ENCODE measurements at places on chromosomes 12 and 14.

DNA sequence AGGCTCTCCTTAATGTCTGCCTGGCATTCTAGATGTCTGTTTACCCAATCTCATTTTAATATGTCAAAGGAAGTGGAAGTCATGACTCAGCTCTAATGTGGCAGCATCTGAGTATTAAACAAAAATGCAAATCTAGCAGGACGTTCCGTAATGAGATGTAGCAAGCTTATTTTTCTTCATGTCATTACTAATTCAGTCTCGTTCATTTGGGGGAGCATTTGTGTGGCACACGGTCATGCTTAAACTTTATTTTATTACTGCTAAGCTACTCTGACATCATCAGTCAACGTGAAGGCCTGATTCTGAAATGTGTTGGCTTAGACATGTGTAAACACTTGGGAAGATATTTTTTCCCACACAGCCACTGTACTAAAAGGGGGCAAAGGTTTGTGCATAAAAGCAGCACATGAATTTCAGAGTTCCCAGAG lies 326.7 kb upstream of the TMPO start:
- no peak for DNase-seq

GRCh38 chr12:112813836-112814235 lies 22.3 kb downstream of the RPH3A start:
- DNase-seq = no peak

GRCh38 chr14:105069871-105070759 lies 4.9 kb upstream of the GPR132 start:
- no peak for DNase-seq

DNA sequence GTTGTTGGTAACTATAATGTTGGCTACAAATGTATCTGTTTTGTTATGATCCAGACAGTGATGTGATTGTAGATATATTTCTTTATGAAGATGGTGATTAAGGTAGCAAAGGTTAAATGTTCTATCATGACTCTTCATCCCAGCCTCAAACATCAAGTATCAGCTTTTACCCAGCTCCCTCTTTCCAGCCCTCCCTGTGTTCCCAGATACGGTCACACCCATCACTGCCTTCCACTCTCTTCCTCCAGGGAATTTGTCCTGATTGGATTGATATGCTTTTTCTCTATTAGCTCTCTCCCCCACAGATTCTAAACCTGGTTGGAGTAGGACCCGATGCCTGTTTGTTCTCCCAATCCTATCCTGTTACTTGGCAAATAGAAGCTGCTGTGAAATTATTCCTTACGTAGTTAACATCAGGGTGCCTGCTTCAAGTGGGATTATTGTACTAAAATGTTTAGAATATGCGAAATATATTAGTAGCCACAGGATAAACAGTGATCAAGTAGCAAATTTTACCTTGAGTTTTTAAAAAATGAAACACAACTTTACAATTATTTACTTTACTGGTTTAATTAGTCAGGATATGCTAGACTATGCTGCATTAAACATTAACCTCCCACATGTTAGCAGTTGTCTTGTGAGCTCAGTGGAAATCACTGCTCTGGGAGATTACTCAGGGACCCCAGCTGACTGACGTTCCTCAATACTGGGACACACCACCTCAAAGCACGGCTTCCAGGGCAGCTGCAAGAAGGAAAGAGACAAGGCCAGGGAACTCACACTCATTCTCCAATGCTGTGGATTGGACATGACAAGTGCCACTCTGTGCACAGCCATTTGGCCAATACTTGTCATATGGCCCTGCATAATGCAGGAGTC lies 165.3 kb downstream of the ALX1 start:
- no peak for DNase-seq

GRCh38 chr12:67788118-67788517 lies 139.6 kb downstream of the DYRK2 start:
- no peak for DNase-seq

DNA sequence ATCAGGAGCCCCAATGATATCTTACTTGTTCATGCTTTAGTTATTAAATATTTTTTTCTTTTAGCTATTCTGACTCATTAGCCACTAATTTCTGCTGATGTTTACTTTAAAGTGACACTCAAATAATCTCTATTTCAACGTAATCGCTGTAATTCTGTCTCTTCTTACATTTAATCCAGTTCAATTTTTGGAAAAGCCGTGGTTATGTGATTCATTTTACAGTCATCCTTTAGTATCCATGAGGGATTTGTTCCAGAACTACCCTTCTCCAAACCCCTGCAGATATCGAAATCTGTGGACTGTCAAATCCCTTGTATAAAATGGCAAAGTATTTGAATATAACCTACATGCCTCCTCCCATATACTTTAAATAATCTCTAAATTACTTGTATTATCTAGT lies 1103.4 kb downstream of the LRFN5 start:
- no peak for DNase-seq

GRCh38 chr14:104706733-104707607 lies 17.1 kb upstream of the ADSS1 start:
- no peak for DNase-seq

DNA sequence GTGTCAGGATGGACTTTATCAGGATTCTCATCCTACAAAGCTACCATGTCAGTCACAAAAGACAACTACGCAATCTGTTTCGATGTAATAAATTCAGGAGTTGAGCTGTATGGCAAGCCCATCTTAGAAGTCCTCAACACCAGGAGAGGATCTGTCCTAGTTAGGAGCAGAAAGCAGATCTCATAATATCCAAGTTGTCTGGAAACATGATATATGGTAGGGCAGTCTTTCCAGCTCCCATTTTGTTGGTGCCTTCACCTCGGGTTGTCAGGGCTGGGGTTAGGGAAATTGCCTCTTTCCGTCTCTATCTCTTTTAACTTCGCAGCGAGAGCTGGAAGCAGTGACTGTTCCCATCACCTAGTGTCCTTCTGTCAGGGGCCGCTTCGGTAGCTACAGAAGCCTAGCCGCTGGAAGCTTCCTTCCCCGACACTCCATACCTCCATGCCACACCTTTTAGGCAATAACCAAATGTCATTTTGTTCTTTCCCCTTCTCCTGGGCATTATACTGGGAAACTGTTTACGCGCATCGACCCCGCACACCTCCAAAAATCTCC lies 1.4 kb downstream of the NIN start:
- DNase-seq = no peak

DNA sequence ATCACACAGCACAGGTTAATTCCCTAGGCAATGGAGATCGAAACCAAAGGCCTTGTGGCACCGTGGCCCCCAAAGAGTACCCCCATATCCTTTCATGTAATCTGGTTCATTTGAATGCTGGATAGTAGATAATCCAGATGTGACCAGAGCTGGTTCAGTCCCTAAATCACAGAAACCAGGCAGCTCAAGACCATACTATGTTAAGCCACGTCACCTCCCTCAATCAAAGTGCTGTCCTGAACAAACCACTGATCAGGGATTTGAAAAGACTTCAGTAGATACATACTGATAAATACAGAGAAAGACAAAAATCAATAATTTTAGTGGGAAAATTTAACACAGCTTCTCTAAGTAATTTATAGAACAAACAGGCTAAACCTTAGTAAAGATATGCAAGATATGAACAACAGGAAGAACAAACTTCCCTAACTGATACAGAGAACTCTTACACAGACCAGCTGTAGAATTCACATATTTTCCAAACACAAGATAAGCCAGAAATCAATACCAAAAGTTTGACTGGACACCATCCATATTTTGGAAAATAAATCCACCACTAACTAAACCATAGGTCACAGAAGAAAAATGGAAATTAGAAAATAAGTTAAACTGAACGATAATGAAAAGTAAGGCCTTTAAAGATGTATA lies 67.1 kb downstream of the BCAT1 start:
- DNase-seq = no peak

GRCh38 chr12:52600941-52601481 lies at the start of gene KRT72:
Gene KRT72 (minus strand): TSS chr12:52601463. CDS start chr12:52601452, 11 bp downstream.
- no peak for DNase-seq

DNA sequence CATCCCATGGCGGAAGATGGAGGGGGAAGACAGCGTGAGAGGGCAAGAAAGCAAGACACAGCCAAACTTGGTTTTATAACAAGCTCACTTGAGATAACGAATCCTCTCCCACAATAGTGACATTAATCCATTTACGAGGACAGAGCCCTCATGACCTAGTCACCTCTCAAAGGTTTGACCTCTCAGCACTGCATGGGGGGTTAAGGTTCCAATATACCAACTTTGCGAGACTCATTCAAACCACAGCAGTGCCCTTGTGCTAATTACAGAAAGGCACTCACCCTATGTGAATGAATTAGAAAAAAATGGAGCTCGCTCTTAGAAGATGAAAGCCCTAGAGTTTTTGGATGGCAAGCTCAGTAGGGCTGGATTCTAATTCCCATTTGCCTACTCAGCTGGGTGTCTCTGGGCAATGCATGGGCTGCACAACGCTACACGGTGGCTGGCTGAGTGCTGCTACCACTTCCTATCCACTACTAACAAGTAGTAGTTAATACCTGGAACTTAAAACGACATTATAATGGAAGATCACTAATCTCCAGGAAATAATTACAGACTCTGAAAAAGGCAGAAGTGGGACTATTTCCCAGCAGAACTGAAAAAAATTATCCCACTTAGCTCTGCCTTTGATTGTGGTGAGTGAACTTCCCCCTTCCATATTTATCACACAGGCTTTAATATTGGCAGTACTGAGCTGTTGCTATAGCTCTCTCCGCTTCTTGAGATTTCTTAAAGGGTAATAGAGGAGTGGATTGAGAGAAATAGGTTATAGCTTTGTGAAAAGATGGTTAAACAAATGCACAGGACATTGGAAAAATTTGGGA lies 27.5 kb downstream of the TESPA1 start:
- no peak for DNase-seq

GRCh38 chr14:81519200-81520011 lies 14.2 kb downstream of the SEL1L start:
- no peak for DNase-seq

DNA sequence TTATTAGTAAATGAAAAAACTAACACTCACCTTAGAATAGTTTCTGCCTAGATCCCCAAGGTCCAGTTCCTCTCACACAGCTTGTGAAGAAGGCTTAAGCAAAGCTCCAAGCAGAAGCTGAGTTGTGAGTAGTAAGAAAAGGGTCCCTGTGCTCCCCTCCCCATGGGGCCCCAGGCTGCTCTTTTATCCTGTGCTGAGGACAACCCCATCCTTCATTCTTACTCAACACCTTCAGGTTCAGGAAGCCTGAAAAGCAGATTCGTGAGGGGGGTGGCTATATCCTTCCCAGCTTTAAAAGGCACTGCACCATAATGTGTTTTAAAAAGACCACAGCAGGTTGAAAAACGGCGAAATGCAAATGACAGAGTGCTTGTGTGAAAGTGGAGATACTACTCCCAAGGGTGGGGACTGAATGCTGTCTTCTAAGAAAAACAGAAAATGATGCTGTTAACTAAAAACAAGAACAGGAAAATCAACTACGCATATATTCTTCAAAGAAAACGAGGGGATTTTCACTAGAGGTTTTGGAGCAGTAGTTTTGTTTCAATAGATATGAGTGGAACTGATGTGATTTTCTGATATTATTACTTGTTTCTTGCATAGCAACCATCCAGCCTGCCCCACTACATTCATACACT lies 182.7 kb downstream of the KTN1 start:
- DNase-seq = no peak

- no peak for DNase-seq
Measured at GRCh38 chr12:102680304-102680703, 199.9 kb upstream of the IGF1 start.

GRCh38 chr12:2650261-2651067 lies 144.3 kb upstream of the FKBP4 start:
- DNase-seq = no peak

DNA sequence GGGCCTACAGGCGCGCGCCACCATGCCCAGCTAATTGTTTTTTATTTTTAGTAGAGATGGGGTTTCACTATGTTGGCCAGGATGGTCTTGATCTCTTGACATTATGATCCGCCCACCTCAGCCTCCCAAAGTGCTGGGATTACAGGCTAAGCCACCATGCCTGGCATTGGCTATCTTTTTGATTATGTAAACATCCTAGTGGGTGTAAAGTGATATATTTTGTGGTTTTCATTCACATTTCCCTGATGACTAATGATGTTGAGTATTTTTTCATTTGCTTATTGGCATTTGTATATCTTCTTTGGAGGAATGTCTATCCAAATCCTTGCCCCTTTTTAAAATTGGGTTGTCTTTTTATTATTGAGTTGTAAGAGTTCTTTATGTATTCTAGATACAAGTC lies 16.3 kb downstream of the CREBL2 start:
- DNase-seq = no peak

DNA sequence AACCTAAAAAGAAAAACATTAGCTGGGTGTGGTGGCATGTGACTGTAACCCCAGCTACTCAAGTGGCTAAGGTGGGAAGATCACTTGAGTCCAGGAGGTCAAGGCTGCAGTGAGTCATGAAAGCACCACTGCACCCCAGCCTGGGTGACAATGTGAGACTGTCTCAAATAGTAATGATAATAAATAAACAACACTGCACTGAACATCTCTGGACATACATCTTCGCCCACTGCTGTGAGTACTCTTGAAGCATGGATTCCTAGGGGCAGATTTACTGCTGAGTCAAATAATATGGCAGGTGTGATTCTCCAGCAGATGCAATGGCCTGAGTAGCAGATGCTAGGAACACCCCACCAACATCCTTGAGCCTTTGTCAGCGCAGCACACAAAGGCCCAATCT lies 23.6 kb downstream of the ABCB9 start:
- DNase-seq = no peak

- no peak for DNase-seq
Measured at GRCh38 chr12:12622418-12622817, 10.7 kb downstream of the CREBL2 start.

GRCh38 chr12:104329707-104330532 lies 26.4 kb downstream of the EID3 start:
- DNase-seq = no peak

- DNase-seq = no peak
Measured at GRCh38 chr12:31321897-31322228, 4.1 kb downstream of the SINHCAF start.

- DNase-seq = no peak
Measured at GRCh38 chr14:102120888-102121287, 18.8 kb upstream of the WDR20 start.

DNA sequence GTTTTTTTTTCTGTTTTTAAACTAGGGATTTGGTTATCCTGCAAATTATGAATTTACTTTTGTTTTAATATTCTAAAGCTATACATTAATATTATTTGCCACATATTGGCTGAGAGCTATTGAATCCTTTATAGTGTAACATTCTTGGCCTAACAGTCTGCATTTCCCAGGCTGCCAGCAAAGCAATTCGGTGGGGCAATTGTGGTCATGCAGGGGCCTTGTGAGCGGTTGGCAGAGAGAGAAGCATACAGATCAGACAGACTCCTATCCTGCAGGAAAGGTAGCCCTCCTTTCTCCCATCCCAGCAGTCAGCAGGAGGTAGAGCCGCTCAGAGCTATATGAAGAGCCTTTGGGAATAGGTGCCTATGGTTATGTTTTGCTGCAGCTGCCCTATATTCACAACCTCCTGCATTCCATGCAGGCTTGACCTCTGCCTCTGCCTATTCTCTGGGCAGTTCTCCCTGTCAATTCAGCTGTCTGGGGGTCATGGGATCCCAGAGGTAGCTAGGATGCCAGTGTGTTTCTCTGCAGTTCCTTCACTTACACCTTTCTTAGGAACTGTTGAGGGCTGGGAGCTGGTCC lies 144.7 kb downstream of the GPHN start:
- no peak for DNase-seq

- DNase-seq = no peak
Measured at GRCh38 chr12:90335566-90335965, 619.4 kb downstream of the CCER1 start.

Data from central memory CD8-positive, alpha-beta T cell (primary cell).